ENCODE measurements at places on chromosomes 6 and 20.

GRCh38 chr6:96234444-96234843, 218.7 kb downstream of the FUT9 start:
- no peak for DNase-seq

DNA sequence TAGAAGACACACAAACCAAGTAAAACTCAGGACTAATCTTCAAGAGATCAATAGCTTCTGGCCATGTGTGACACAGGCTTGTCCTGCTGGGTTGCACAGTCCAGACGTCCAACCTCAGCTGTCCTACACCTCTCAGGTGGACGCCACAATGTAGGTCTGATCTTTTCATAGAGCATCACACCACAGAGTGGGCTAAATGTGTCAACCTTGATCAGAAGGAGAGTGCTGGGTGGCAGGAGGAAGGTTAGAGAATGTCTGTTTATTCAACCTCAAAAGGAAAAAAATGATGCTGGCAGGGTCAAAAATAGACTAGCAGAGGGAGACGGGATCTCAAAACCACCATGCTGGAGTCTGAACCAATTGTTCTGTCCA, 41.7 kb downstream of the GFOD1 start:
- no peak for DNase-seq

DNA sequence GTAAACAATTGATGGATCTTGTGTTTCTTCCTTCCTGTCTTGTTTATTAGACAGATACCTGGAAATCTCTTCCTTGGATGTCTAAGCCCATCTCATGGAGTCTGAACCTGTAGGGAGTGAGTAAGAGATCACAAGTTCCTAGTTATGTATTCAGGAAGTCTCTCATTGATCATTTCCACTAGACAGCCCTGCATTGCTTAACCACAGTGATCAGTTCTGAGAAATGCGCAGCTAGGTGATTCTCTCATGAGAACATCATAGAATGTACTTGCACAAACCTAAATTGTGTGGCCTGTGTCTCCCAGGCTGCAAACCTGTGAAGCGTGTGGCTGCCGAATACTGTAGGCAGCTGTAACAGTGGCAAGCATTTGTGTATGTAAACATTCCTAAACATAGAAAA, 39.1 kb downstream of the FAM120B start:
- peak; percentile 70 for DNase-seq

DNA sequence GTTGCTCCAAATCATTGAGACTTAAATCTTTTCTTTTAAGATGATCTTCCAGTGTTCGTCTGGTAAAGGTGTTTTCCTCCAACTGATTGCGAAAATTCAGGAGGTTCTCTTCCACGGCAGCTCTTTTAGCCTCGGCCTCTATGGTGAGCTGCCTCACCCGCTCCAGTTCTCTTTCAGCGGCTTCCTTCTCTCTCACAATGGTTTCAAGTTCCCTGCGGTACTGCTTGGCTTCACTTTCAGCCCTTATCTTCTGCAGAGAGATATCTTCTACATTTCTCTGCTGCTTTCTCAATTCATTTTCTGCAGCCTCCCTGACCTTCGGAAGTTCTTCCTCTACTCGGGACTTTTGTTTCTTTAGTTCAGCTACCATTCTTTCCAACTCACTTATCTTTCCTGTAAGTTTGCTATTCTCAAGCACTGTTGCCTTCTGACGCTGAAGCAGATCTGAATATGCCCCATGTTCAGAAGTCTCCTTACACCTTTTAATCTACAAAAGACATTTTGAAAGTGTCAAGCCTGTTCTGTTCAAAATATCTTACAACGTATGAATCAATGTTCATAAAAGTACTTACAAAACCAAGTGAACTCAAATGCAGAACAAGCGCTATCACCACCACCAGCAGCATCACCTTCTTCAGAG, 22.3 kb downstream of the DST start:
- no peak for DNase-seq

DNA sequence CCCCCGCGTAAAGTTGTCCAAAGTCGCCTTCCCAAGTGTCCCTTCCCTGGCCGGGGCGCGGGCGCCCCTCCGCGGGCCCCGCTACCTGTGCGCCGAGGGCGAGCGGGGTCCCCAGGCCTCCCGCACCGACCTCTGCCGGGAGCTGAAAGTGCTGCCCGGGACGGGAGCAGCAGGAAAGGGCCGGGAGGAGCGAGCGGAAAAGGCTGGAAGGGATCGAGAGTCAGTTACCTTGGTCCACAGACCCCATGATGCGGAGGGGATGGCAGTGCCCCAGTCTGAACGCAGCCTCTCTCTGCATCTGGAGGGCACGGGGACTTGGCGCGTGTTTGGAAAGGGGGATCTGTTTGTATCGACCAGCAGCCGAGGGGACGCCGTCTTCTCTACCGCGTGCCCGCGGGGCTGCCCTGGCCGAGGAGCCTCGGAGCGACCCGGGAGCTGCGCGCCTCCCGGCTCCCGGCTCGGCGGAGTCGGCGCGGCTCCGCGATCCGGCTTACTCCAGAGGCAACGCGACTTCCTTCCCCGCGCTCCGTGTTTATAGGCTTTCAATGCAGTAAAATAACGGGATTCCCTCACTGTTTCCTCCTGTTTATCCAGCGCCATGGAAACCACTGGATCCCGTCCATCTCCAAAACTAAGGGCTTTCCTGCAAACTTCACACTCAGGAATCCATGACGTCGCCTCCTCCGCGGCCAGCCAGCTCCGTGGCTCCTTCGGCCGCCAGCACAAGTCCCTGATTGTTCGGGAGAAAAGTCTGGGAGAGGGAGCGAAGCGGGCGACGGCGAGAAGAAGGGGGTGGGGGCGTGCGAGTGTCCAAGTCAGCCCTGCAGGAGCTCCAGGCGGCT, 20.0 kb upstream of the NFATC2 start:
- no peak for DNase-seq

DNA sequence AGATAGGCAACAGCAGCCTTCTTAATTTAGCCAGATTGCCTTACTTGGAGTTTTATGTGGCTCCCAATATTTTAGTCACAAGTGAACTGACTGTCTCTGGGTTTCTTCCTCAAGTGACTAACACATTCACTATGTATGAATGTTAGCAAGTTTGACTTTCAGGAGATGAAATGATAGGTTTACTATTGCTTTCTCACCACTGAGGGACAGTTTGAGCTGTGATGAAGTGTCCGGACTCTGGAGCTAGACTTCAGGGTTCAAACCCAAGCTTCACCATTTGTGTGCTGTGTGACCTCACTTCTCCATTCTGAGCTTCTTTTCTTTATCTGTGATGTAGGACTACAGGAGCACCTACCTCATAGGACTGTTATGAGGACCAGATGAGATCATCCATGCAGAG, 8.2 kb downstream of the DHX35 start:
- DNase-seq: no peak

DNA sequence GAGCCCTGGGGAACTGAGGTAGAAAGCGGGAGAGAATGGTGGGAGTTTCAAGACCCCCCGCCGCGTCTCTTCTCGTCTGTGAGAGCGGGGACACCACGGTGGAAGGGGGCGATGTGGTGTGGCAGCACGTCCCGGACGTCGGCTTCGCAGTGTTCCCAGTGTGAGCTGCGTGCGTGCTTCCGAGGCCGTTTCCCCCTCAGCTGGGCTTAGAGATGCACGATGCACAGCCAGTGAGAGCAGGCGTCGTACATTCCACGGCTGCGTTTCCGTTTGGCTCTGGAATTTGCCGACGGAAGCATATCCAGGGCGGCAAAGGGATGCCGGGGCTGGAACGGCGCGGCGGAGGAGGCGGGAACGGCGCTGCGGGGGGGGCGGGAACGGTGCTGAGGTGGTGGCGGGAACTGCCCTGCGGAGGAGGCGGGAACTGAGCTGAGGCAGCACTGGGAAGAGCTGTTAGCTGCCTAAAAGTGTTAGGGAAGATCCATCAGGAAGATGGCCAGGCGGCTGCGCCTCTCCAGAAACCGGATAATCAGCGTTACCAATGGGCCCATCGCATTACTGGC, 37.7 kb downstream of the KIF25 start:
- no peak for DNase-seq

DNA sequence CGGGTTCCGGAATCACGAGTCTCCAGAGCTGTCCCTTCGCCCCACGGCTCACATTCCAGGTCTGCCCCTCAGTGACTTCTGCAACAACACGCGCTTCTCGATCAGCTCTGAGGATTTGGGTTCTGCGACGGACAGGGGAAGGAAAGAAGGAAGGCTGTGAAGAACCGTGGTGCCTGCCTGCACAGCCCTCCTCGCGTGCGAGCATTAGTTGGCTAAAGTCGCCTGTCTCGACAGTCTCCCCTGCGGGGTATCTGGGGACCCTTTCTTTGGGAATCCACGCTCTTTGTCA, 23.1 kb downstream of the VPS52 start:
- DNase-seq: no peak

DNA sequence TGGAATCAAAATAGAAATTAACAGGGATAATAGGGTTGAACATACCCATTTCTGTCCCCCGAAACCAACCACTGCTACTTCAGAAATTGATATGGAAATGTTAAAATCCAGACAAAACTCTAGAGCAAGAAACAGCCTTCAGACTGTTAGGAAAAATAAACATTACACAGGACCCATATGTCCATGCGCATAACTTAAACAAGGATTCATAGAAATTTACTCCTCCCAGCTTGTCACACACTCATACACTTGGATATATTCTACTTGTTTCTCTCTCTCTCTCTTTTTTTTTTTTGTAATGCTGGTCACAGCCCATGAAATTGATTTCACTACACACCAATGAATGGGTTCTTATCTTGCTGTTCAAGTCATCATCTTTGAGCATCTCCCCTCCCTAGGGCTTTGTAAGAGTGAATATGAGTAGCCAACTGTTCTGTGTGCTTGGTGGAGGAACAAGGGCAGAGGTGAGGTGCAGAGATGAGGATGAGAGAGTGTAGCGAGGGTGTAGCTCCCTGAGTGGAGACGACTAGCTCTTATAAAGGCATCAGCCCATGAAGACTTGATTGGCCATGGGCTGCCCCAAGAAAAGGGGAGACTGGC, 61.8 kb upstream of the MLN start:
- DNase-seq: no peak

DNA sequence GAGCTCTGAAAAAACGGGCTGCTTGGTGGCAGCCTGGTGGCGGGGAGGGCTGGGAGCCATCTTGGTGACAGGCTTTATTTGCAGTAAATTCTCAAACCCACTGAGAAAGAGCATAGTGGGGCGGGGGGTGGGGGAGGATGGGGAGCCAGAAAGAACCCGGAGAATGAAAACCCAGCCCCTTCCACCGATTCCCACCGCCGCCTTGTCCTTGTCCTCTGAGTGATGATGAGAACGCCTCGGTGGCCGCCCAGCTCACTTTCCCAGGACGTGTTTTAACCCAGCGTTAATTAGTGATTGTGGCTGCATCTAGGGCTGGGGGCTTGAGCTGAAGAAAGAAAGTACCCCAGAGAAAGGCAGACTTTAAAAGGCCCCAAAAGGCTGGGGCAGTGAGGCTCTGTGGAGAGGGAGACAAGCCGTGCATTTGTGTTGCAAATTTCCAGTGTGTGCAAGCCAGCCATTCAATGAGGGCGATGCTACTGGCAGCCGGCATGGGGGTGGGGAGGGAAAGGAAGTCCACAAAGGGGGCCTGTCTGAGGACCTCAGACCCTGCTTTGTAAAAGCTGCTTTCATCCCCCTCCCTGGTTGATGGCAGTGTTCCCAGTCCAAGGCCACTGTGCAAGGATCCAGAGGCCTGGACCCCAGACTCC, 6.2 kb upstream of the GHRH start:
- no peak for DNase-seq

DNA sequence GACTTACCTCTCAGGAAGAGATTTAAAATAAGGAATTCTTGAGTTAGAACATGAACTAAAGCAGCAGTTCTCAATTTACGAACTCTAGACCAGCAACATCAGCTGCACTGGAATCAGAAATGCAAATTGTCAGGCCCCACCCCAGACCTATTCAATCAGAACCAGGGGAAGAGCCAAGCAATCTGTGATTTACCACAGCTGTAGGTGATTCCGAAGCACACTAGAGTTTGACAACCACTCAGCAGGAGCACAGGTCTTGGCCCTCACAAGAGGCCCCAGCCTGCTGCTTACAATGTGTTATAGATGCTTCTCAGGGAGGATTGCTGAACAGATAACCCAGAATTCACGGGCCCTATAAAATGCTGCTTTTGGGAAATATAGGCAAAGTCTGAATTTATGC, 279.2 kb downstream of the PTPRK start:
- peak; percentile 21 for DNase-seq

DNA sequence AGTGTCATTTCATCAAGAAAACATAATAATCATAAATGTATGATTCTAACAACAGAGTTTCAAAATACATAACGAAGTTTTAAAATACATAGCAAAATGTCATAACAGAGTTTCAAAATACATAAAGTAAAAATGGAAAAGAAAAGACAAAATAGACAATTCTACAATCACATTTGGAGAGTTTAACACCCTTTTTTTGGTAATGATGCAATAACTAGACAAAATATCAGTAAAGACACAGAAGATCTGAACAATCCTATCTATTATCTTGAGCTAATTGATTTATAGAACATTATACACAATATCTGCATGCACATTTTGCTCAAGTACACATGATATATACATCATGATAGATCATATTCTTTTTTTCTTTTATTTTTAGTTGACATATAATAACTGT, 13.4 kb upstream of the SLC17A2 start:
- no peak for DNase-seq

- peak; percentile 95 for DNase-seq
Observed at GRCh38 chr6:32637219-32637880, at the start of gene HLA-DQA1. HLA-DQA1 (plus strand) TSS chr6:32637406; CDS start chr6:32637459, 53 bp downstream.

DNA sequence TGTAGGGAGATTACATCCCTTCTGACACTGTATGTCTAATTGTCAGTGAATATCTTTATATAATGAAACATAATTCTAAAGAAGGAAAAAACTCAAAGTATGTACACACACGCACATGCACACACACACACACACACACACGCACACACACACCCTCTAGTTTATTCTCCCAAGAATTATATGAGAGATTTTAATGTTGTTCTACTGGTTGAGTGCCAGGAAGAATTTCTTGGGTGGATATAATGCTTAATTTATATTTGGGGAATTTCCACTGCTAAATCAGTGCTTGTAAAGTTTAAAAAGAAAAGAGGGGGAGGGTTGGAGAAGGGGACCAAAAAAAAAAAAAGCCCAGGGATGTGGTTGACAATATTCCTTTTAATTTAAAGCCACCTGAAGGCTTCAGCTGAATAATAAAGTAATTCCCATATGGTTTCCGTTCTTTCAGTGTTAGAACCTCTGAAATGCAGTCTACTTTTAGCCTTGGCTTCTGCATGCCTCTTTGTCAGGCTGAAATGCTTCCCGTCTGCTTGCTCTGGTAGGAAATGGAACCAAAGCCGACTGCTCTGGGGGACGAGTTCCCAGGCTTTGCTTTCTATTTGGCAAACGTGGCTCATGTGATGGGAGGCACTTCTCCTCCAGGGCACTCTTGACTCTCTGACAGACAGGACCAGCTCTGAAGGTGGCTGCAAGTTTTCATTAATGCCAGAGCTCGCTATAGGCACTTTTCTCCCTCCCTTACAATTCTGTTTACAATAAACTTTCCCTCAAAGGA, 225.4 kb downstream of the PRL start:
- peak; percentile 47 for DNase-seq

Data from GM12865 (cell line).